ENCODE measurements at places on chromosomes 4 and X.
A peak's percentile ranks its signal among the peaks of the same experiment; 100 is the strongest.

DNA sequence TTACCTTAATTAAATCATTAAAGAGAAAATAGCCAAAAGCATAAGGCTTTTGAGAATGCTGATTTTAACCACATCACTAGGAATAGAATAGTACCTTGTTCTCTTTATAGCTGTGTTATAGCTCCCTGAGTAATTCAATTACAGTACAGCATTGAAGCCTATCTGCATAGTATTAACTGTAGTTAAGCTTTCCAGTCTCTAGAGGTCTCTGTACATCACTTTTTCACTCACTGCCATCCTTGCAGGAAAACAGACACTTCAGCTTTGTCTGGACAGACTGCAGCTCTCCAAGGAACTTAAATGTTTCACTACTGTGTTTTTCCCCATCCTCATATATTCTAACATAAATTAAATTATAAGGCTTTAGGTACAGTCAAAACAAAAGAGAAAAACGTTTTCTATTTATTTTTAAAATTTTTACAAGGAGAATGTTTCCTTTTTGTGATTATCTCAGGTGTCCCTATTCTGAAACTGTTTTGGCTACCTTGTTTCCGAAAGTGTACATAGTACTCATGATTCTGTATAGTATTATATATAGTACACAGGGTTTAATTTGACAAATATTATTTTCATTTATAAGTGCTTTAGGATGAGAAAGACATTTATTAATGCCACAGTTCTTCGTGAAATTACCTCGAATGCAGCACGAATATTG, 407.9 kb downstream of the PCDH18 start:
- peak; percentile 22 for DNase-seq

- no peak for DNase-seq
Measured at GRCh38 chr4:1462009-1462767, 55.9 kb upstream of the NKX1-1 start.

DNA sequence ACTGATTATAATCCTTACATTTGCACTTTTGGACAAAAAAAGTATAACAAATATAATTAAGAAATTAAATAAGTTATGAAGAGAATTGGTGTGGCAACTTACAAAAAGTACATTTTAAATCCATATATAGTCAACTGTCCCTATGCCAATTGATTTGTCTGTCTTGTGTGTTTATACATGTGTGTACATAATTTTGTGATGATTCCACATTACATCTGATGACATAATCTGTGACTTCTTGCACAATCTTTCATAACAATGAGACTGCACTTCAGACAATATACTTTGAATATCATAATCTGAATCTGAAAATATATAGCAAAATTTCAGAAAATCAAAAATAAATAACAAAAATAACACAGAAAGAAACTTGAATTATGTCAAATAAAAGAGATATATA, 953.4 kb downstream of the FAT4 start:
- no peak for DNase-seq

GRCh38 chr4:91826186-91826585, 477.6 kb upstream of the GRID2 start:
- DNase-seq = no peak

GRCh38 chrX:120468071-120468470, 1.0 kb downstream of the LAMP2 start:
- DNase-seq = no peak

- DNase-seq = peak; percentile 66
Measured at GRCh38 chrX:132751063-132751690, 207.3 kb downstream of the HS6ST2 start.

DNA sequence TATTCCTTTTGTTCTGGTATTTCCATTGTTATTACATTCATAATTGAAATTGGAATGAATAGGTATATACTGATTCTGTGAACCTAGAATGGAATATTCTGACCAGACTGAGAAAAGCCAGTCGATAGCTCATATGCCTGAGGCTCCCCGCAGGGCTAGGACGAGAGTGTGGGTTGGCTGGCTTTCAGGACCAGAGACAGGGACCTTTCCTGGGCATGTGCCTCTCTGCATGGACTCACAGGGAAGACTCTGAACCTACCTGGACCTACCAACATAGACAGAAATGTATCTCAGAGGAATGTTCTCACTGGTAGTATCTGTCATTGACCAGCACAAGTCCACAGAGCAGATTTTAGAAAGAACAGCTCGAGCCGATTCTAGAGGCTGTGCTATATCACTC, 214.6 kb downstream of the FRMPD4 start:
- no peak for DNase-seq

GRCh38 chrX:120365968-120366367, 4.1 kb downstream of the ATP1B4 start:
- no peak for DNase-seq

DNA sequence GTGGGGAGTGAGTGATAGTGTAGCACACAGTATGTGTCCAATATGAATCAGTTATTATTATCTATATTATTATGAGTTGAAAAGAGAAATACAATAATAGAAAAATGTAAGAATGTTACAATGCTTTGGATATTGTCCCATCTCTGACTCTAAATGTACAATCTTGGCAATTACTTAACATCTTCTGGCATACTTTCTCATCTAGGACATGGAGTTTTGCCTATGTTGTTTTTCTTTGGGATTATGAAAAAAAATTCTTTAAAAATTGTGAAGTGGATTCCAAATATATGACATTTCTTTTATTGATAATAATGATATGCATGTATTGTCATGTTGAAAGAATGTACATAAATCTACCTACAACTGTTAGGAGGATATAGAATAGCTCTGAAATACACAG, 84.1 kb downstream of the TBCK start:
- DNase-seq = no peak

DNA sequence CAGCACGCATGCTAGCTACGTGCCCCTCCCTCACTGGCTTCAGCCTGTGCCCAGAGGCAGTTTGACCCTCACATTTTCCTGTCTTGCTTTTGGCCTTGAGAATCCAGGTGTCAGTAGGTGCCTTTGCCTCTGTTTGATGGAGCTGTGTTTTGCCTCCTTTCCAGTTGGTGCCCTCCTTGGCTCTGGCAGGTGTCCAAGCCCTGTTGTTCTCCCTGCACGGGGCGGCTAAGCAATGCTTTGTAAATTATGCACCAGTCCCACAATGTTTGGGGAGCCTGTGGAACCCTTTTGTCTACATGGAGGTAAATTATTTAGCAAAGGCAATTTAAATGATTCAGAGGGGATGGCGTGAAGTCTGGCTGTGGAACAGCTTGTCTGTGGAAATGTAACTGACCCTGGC, 202.9 kb upstream of the BOD1L1 start:
- no peak for DNase-seq

- DNase-seq = no peak
Measured at GRCh38 chr4:152436384-152436783, 99.5 kb downstream of the FBXW7 start.

DNA sequence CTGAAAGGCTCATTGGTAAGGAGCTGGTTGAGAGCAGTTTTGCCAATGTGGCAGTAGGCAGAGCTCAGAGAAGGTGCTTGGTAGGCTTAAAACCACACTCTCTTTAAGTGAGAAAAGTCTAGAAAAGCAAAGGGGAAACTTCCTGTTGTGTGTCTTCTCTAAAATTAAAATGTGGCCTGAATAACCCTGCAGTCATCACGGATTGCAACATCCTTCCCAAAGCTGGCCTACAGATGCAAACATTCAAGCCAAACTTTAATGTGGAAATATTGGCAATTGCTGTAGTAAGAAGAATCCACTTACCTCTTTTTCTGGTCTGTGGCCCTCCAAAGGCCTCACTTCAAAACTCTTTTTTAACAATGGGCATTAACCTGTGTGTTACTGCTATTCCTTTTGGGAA, 348.5 kb downstream of the OPHN1 start:
- no peak for DNase-seq
